ENCODE measurements at places on chromosomes 12 and 14. TPM values are rescaled to one million over a fixed set of nuclear protein-coding genes. Genes with fewer than 3 reads are reported as not detected.

The FOXN4 gene
- not detected for total RNA-seq

The HOXC10 gene
- 11.4 TPM for total RNA-seq

The GPR65 gene
- not detected for total RNA-seq

The LALBA gene
- total RNA-seq: not detected

The CISTR gene
- not detected for total RNA-seq

The ACOT6 gene
- not detected for total RNA-seq

The C12orf56 gene
- 0.23 TPM for total RNA-seq

The SMCO3 gene
- not detected for total RNA-seq

The POLR3B gene
- total RNA-seq: 8.0 TPM

The MTA1 gene
- 46.4 TPM for total RNA-seq

The SLC35F4 gene
- not detected for total RNA-seq
